ENCODE measurements at places on chromosomes 6 and 20. TPM values are rescaled to one million over a fixed set of nuclear protein-coding genes. Genes with fewer than 3 reads are reported as not detected.

Gene HLA-DOA
- not detected for total RNA-seq

Gene CRISP2
- not detected for total RNA-seq

Gene KCNG1
- 1.5 TPM for total RNA-seq

Gene MATN4
- not detected for total RNA-seq

Gene R3HDML
- total RNA-seq: not detected

Gene TRIM15
- 6.9 TPM for total RNA-seq

- no peak for DNase-seq
- no peaks in the 10 kb centered on the region for H3K27me3 ChIP-seq
- H3K4me3 ChIP-seq: no peak overlapping the region
- H3K4me1 ChIP-seq: peaks cover 12% of the 10 kb centered on the region
- H3K36me3 ChIP-seq: no peaks in the 10 kb centered on the region
Measured at GRCh38 chr20:53491462-53491861, 102.2 kb downstream of the ZNF217 start.

GRCh38 chr6:163543321-163543720 lies 128.8 kb downstream of the QKI start:
- no peak overlapping the region for H3K4me3 ChIP-seq
- H3K36me3 ChIP-seq: no peaks in the 10 kb centered on the region
- H3K27me3 ChIP-seq: no peaks in the 10 kb centered on the region
- H3K4me1 ChIP-seq: no peaks in the 10 kb centered on the region
- DNase-seq: no peak

GRCh38 chr6:32905078-32905477 lies 35.8 kb downstream of the HLA-DMB start:
- H3K4me1 ChIP-seq: no peaks in the 10 kb centered on the region
- no peak overlapping the region for H3K27ac ChIP-seq
- no peak for DNase-seq
- no peaks in the 10 kb centered on the region for H3K36me3 ChIP-seq

DNA sequence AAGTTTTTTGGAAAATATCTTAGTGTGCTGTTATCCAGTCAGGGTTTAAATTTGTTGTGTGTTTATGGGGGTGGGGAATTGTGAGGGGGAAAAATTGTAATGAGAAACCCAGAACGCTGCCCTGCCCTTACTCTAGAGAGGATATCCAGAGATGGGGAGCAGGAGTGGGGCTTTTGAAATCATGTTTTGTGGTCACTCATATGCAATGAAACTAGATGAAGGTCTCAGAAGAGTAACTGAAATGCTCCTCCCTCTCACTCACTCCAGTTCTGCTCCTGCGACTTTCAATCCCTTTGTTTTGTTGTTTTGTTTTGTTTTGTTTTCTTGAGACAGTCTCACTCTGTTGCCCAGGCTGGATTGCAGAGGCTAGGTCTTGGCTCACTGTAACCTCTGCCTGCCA lies 100.0 kb downstream of the CRYBG1 start:
- H3K36me3 ChIP-seq: no peaks in the 10 kb centered on the region
- H3K4me3 ChIP-seq: no peak overlapping the region
- no peak overlapping the region for H3K27ac ChIP-seq
- no peak for DNase-seq
- peaks cover 5% of the 10 kb centered on the region for H3K4me1 ChIP-seq

GRCh38 chr20:32511358-32512046 lies 73.6 kb downstream of the NOL4L start:
- H3K4me3 ChIP-seq: 0 out of 2 replicates have a peak overlapping the region, but pooled peaks have one; percentile 6
- H3K36me3 ChIP-seq: no peaks in the 10 kb centered on the region
- H3K4me1 ChIP-seq: peaks cover 48% of the 10 kb centered on the region
- DNase-seq: no peak

GRCh38 chr6:143205585-143205984 lies 144.9 kb downstream of the AIG1 start:
- H3K4me1 ChIP-seq: no peaks in the 10 kb centered on the region
- no peak overlapping the region for H3K4me3 ChIP-seq
- no peak for DNase-seq
- H3K27me3 ChIP-seq: no peaks in the 10 kb centered on the region

DNA sequence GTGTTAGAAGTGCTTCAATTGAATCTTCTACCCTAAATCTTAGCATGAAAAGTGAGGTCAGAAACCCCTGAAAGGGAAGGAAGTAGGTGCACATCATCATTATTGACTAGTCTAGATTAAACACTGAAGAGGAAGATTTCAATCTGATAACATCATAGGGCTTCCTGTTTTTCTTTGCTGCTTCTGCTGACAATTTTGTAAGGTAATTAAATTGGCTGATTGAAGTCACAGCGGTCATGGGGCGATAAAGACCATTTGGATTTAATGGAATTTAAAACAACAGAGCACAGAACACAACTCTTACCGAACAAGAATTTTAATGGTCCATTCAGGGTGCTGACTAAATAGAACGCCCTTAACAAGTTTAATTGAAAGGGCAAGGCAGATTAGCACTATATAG lies 11.3 kb downstream of the GRIK2 start:
- H3K4me1 ChIP-seq: peaks cover 4% of the 10 kb centered on the region
- H3K27me3 ChIP-seq: no peaks in the 10 kb centered on the region
- DNase-seq: no peak
- H3K36me3 ChIP-seq: no peaks in the 10 kb centered on the region
- no peak overlapping the region for H3K27ac ChIP-seq
- no peak overlapping the region for H3K4me3 ChIP-seq

DNA sequence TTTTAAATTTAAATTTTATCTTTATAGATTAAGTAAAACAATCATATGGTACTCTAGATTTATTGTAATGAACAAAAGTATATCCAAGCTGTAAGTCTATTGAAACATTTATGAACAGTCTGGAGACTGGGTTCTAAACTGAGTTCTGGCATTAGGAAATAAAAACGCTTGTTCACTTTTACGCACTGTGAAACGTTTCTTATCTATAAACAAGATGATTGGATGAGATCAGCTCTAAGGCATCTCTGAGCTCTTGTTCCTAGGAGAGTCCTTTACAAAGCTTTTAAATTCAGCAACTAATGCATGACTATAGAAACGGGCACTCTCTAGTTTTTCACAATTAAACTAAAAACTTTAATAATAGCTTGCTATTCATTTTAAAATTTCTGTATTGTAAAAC lies 6.8 kb downstream of the HUS1B start:
- no peaks in the 10 kb centered on the region for H3K36me3 ChIP-seq
- H3K27me3 ChIP-seq: no peaks in the 10 kb centered on the region
- H3K27ac ChIP-seq: no peak overlapping the region
- H3K4me1 ChIP-seq: no peaks in the 10 kb centered on the region

DNA sequence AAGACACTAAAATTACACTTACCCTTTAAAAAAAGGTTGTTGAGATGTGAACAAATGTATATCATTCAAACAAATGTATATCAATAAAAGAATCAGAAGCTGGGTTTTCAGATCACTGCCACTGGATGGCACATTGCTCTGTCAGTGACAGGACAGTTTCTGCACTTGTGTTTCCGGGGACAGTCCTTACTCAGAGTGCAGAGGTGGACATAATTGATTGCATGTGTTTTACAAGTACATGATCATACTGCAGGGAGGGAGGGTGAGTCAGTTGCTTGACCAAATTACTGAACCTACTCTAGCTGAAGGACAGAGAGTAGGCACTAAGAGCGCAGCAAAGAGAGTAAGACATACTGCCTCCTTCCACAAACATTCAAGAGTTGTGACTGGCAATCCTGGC lies 302.3 kb downstream of the TENT5A start:
- H3K27me3 ChIP-seq: no peaks in the 10 kb centered on the region
- no peak for DNase-seq
- H3K27ac ChIP-seq: no peak overlapping the region
- peaks cover 37% of the 10 kb centered on the region for H3K4me1 ChIP-seq
- no peak overlapping the region for H3K4me3 ChIP-seq

All from Caco-2 (cell line).